ENCODE measurements at places on chromosomes 2 and 18.

- no peak for DNase-seq
These were observed 490.0 kb downstream of the SUCLG1 start for GRCh38 chr2:83969085-83969484.

GRCh38 chr2:175154661-175155082, 13.3 kb downstream of the ATF2 start:
- DNase-seq = no peak

- no peak for DNase-seq
These were observed 216.1 kb downstream of the L3MBTL4 start for GRCh38 chr18:6198585-6198984.

- DNase-seq = peak; percentile 81
These were observed 226.3 kb downstream of the NBAS start for GRCh38 chr2:15334644-15335326.

DNA sequence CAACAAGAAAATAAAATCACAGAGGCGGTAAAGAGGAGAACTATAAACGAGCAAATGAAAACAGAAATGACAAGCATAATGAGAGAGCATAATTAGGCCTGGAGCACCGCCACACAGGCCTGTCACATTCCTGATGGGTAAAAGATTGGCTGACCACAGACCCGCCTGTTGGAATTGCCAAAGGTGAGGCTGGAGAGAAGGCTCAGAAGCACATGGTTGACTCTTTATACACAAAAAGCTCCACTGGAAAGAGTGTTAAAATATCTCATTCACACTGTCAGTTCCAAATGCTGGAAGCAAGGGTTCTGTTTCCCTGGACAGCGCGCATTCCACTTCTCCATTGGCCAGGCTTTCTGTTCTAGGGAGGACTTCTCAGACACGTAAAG, 5.9 kb upstream of the LGALSL start:
- DNase-seq = no peak

DNA sequence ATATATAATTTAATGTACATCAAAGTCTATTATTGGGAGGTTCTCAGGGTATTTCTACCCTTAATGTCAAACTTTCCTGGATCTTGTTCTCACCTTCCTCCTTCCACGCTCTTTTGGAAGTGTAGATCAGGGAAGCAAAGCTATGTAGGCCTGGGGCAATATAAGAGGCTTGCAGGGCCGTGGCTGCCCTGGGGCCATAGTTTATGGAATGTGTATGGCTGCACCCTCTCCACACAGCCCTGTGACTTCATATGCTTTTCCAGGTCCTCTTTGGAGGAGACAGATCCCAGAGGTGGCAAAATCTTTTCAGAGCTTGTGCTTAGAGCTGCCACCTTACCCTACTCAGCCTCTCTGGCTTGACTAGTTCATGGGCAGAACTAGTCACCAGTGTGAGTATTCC, 82.9 kb downstream of the PLB1 start:
- no peak for DNase-seq

DNA sequence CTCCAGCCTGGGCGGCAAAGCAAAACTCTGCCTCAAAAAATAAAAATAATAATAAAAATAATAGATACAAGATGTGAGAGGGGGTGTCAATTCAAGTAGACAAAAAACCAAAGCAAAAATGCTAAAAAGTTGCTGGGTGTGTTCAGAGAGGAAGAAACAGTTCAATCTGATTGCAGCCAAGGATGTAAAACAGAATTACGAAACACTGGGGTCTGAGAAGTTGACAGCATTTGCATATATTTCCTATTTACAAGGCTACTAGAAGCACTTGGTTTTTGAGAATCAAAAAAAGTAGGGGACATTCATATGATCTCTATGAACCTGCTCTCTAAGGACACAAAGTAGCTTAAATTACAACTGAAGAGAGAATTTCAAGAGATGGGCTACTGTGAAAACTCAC, 7.6 kb downstream of the TRIP12 start:
- DNase-seq = no peak

GRCh38 chr2:106552921-106553320, 65.8 kb downstream of the CD8B2 start:
- DNase-seq = no peak

DNA sequence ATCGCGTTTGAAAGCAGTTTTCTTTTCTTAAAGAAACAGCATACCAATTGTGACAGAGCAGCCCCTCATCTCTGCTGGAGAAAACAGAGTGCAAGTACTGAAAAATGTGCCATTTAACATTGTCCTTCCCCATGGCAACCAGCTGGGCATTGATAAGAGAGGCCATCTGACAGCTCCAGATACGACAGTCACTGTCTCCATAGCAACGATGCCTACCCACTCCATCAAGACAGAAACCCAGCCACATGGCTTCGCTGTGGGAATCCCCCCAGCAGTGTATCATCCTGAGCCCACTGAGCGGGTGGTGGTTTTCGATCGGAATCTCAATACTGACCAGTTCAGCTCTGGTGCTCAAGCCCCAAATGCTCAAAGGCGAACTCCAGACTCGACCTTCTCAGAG, 9.5 kb downstream of the GRHL1 start:
- DNase-seq = no peak

DNA sequence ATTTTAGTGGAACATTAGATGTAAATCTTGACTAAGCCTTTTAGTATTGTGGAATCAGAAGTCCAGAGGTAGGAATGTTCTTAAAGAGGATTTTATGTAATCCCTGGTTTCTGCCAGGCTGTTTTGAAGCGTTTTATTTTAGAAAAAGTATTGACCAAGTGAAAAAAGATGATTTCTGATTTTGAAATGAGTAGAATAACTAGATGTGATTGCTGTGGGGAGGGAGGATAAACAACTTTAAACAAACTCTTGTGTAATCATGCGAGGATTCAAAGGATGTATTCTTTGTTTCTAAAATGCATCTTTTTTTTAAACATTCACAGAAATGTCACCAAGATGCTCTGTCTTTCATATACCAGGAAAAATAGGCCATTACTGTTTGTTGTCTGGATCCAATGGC, 53.9 kb downstream of the PHLPP1 start:
- DNase-seq = no peak

DNA sequence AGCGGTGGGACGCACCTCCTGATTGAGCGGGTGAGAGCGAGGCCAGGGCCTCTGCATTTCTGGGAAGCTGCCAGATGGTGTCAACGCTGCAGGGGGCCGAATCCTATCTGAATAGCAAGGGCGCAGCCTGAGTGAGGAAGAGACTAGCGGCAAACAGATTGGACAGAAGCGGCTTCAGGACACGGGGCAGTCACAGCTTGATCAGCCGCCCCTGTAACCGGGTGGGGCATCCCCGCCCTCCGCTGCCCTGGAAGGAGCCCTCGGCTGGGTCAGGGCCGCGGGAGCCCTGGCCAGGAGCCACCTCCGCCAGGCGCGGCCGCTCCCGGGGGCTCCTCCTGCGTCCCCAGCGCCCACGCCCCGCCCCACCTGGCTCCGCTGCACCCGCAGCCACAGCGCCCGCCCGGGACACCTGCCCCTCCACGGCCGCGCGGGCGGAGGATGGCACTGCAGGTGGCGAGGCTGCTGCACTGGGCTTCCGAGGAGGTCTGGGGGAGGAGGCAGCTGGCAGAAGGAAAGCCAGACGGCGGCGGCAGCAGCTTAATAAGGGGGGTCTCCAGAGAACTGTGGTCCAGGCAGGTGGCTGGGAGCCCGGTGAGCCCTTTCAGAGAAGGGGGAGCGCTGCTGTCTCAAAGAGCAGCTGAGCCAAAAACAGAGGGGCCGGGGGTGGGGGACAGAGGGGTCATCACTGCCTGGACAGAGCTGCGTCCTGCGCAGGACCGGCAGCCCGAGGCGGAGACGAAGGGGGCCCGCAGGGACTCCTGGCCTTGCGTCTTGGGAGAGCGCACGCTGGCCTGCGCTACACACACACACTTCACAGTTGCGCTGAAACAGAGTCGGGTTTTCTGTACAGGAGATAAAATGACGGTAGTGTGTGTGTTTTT, 18.8 kb upstream of the SOX11 start:
- DNase-seq = no peak

DNA sequence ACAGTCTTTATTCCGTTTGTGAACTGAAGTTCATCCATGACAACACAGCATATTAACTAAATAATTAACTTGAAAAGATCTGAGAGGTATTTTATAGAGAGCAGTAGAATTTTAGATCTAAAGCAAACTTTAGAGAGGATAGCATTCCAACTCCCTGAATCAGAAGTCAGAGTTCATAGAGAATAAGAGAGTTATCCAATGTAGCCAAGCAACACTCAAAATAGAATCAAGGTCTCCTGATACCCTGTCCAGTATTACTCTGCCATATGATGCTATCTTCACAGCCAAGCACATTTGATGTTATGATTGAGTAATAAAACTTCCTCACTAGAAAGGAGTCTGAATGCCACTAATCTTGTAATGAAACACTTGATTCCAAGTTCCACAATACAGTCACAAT, 55.5 kb downstream of the RIT2 start:
- no peak for DNase-seq

DNA sequence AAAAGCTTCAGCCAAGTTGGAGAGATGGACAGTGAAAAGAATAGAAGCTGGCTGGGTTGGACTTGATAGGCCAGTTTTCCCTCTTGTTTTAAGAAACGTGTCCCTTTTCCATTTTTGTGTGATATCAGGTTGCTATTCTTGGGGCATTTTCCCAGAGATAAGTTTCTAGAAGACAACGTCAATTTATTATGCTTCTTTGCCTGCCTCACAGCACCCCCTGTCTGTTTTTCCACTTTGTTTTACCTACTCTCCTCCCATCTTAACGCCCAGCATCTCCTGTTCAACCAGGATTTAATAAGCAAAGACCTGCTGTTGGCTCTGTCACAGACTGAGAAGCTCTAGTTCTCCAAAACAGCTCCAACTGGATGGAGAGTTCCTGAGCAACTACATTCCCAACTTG, 317.8 kb upstream of the ZNF521 start:
- DNase-seq = no peak

DNA sequence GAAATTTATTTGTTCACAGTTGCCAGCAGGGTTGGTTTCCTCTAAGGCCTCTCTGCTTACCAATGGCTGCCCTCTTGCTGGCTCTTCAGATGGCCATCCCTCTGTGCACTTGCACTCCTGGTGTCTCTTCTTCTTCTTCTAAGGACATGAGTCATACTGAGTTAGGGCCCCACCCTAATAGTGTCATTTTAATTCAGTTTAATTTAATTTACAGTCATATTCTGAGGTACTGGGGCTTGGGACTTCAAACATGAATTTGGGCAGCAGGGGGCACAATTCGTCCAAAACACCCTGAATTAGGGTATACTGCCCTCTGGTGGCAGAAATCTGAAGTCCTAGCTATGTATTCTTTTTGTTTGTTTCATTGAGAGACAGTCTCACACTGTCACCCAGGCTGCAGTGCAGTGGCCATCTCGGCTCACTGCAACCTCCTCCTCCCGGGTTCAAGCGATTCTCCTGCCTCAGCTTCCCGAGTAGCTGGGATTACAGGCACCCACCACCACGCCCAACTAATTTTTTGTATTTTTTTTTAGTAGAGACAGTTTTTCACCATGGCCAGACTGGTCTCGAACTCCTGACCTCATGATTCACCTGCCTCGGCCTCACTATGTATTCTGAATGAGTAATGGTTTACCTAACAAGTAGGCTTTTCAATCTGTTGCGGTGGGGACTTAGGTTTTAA, 19.8 kb downstream of the SLC4A1AP start:
- peak; percentile 95 for DNase-seq

- DNase-seq = no peak
These were observed 7.9 kb upstream of the OTOF start for GRCh38 chr2:26485725-26486418.

DNA sequence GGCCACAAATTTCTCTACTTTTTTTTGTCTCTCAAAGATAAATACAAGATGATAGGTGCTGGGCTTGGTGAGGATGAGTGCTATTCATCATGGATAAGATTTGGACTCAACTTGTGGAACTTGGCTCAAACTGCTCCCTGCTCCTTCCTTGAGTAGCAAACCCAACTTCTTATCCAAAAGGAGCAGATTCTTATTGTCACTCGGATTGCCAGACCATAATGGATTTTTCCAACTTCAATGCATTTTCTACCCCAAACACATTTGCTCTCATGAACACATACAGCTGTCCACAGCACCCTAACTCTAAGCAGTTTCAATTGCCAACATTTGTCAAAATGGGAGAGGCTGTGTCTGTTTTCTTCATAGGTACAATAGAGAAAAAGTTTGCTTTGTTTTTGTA, 99.5 kb upstream of the APCDD1 start:
- DNase-seq = no peak

DNA sequence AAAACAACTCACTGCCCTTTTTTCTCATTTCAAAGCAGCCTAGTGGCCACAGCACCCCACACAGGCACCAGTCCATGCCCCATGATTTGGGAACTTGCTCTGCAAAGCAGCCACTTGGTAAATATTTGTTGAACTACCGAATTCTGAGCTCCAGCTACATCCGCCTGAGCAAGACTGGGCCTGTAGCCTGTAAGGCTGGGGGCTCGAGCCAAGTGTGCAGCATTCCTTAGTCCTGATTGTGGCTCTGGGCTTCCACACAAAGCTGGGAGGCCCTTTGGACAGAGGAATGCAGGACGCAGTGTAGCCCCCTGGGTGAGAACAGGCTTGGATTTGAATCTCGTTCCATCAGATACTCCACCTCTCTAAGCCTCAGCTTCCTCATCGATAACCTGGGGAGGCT, 88.4 kb downstream of the ACTR2 start:
- no peak for DNase-seq

- DNase-seq = no peak
These were observed 366.1 kb downstream of the EN1 start for GRCh38 chr2:118481299-118481698.

- no peak for DNase-seq
These were observed 26.1 kb downstream of the SLC39A10 start for GRCh38 chr2:195683174-195683573.

DNA sequence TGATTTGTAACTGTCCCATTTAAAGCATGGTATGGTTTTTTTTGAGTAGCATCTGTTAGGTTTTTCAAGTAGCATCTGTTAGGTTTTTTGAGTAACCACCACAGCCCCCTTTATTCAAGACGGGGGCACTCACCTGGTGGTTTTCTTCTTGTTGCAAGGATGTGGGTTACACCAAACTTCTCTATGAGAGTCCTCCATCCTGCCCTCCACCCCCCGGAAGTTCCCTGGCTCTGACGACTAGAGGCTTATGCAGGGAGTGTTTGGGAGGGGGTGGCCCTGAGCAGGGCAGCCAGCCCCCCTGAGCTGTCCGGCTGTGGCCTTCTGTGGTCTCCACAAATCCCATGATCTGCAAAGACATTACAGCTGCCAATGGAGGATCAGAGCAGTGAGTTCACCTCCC, 39.3 kb downstream of the MTCL1 start:
- no peak for DNase-seq

- no peak for DNase-seq
These were observed 797.1 kb downstream of the SLC4A3 start for GRCh38 chr2:220424561-220424960.

- DNase-seq = no peak
These were observed 23.5 kb downstream of the TNS1 start for GRCh38 chr2:217979151-217979811.

DNA sequence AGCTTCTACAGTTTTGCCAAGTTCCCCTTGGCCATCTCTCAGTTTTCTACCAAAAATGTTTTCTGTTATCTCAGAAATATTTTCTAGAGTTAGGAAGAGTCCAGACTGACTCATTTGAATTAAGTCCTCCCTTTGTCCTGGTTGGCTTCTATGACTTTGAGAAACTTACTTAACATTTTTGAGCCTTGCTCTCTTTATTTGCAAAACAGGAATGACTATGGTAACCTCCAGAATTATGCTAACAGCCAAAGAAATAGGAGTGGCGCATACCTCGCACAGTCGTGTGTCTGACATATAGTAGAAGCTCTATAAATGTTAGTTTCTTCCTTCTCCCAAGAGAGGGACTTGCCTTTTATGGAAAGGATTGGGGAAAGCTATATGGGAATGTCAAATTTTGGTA, 841.1 kb downstream of the TSN start:
- no peak for DNase-seq
